Right kidney (tissue), 9 donors: ENCODE measurements at places on chromosomes 7 and 10.
A peak's percentile ranks its signal among the peaks of the same experiment; 100 is the strongest.

DNA sequence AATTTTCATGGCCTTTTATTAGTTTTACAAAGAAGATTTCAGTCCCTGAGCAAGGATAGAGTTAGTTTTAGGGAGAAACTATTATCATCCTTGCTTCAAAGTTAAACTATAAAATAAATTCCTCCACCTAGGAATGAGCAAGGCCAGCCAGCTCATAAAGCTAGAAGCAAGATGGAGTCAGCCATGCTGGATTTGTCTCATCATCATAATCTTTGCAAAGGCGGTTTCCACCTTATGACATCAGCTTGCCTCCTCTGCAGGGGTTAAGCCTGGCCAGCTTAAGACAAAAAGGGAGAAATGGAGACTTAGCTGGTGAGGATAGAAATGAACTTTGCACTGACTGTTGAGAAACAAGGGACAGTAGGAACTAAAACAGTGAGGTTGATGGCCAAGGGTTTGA lies 18.7 kb downstream of the SSMEM1 start:
- no peak for DNase-seq

GRCh38 chr7:31761646-31762045 lies 74.6 kb downstream of the PPP1R17 start:
- DNase-seq = no peak

- no peak for DNase-seq
Measured at GRCh38 chr7:71987200-71987767, 424.9 kb downstream of the CALN1 start.

DNA sequence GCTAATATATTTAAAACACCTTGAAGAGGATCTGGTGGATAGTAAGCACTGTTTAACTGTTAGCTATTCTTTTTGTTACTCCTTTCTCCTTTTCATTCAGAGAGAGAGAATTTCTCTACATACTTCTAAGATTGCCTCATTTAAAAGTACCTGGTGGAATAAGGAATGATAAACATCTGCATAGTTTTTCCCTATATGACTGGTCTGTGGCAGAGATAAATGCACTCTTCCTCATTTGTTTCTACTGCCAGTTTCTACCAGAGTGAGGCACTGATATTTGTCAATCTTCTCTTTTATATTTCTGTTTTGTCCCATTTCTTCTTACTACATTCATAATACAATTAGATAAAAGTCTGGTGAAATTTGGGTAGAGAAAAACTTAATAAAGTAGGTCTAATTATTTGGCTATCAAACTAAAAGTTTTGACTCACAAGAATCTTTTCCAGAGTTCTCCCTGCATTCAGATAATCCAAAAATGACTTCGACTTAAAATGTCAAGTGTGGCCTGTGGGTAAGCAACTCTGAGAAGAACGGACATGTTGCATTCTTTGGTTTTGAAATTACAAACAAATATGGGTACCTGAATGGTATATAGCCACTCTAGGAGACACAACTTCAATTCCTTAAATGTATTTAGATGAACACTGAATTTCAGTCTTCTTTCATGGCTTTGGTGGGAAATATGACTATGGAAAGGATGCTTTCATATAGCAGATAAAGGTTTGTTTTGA lies 38.8 kb downstream of the RNLS start:
- no peak for DNase-seq

GRCh38 chr10:77390481-77390891 lies 247.1 kb downstream of the KCNMA1 start:
- no peak for DNase-seq

- DNase-seq = no peak
Measured at GRCh38 chr7:105044449-105045070, 30.6 kb downstream of the KMT2E start.

DNA sequence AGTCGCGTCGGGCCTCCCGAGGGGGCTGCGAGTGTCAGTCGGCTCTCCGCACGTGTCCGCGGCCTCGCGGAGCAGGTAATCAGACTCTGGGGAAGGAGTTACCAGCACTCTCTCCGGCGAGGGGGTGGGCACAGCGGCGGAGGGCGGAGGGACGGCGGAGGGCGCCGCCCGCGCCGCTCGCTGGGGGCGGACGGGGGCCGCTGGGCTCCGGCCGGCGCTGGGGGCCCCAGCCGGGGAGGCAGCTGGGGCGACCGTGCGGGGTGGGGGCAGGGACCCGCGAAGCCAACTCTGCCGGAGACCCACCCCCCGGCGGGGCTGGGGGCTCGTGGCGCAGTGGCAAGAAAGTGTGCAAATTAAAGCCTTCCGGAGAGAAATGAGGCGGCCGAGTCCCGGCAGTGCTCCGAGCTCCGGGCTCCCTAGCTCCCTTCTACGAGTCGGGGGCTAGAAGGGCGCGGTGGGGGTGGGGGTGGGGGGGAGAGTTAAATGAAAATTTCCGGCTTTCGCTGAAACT lies at the start of gene CDK6:
TSS of gene CDK6 (minus strand) at position 85 of the 511 bp plus-strand sequence. CDS start 3,250 bp downstream, outside the sequence.
- peak; percentile 55 for DNase-seq

GRCh38 chr10:32959006-32959920 lies 1.2 kb upstream of the ITGB1 start:
- DNase-seq = no peak

- DNase-seq = no peak
Measured at GRCh38 chr10:61452151-61452651, 980 bp downstream of the TMEM26 start.

GRCh38 chr10:97175586-97175985 lies 10.2 kb downstream of the SLIT1 start:
- no peak for DNase-seq

GRCh38 chr10:86162036-86162435 lies 204.6 kb downstream of the GRID1 start:
- no peak for DNase-seq

DNA sequence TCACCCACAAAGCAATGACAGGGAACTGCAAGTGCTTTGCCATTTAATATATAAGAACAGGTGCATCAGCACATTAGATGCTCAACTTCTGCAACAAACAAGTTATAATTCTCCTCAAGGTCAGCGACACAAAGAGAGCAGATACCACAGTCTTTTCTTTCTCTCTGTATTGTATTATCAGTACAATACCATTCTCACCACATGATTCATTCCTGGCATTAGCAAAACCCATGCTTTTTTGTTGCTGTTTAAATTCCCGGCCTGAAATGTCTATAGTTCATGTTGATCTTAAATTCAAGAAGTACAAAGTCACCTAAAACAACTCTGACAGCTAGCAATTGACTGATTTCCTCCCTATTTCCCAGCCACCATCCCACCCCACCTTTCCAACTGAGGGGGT lies 111.8 kb upstream of the FEZF1 start:
- no peak for DNase-seq

DNA sequence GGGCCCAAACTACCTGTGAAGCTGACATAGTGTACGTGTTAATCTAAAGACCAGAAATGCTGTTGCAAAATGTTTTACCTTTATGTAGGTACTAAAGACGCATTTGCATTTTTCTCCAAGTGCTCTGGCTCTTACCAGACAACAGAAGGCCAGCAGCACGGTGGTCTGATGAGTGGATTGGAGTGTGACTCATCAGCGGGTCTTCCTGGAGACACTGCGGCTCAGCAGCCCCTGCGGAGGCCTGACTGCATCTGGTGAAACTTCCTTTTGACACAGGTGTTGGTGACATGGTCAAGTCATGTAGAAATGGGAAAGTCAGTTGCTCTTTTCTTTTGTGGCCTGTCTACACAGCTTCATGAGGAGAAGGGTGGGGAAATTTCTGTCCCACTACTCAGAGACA lies 723.6 kb downstream of the INHBA start:
- no peak for DNase-seq

- DNase-seq = no peak
Measured at GRCh38 chr10:46518028-46518725, 38.3 kb downstream of the GPRIN2 start.

- no peak for DNase-seq
Measured at GRCh38 chr7:143947111-143947510, 7.5 kb upstream of the OR2F1 start.

DNA sequence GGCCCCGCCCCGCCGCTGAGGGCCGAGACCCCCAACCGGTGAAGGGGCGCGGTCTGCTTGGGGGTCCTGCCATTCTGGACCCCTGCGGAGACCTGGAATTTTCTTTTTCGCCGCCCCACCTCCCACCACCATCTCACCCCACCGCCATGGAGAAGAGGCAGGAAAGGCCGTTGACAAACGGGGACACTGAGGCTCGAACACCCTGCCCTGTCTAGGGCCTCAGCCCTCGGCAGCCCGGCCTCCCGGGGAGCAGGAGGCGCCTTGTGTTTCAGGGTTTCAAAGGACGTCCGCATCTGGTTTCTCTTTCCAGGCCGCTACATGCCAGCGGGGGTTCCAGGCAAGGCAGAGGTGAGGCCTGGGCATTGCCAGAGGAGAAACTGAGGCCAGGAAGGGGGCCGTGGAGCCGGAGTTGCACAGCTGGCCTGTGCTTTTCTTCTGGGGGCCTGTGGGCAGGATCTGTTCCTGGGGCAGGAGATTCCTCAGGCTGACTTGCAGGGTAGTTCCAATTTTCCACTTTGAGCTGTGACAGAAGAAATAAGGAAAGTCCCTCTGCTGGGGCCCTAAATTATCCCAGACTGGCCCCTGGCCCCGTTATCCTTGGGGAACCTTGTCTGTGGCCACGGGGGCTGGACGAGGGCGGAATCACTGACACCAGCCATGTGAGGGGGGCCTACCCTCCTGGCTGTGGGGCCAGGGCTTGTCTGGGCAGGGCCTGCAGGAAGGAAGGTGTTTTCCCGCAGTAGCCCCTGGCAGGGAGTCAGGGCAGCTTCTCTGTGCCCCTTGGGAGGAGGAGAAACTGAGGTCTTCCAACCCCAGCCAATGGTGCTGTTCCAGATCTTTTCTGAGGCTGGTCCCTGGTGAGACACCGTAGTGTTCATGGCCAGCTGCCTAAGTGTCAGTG lies 900 bp upstream of the MICALL2 start:
- DNase-seq = peak; percentile 60
